AG10803 (cell line): ENCODE measurements at places on chromosomes 1 and 21.

- no peak for DNase-seq
Measured at GRCh38 chr1:15493869-15494390, 18.0 kb downstream of the CELA2B start.

DNA sequence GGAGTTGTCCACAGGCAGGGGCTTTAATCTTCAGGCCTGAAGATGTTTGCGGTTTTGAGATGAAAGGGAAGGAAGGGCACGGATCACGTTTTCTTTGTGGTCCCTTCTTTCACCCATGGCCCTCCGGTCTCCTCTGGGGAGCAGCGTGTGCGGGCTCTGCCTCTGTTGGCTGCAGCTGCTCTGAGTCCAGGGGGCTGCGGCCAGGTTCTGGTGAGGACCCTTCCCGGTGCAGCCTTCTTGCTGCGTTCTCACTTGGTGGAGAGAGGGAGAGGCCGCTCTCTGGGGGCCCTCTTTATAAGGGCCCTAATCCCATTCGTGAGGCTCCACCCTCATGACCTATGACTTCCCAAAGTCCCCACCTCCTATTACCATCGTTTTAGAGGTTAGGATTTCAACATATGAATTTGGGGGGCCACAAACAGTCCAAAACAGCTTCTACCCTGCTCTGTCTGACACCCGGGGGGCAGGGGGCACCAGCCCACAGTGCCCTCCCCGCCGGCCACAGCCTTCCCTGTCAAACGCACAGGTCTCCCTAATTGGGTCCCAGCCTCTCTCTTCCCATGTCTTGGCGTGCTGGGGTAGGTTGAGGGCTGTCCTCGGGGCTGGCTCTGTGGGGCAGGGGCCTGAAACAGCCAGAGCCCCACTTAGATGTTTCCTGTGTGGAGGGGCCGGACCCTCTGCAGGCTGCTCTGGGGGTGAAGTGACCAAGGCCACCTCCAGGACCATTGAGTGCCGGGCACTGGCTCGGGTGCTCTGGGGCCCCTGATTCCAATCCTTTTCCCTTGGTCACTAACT lies 100.1 kb upstream of the C1orf174 start:
- DNase-seq, result no peak

GRCh38 chr1:150567341-150567716 lies 12.1 kb downstream of the MCL1 start:
- DNase-seq, result peak; percentile 54

GRCh38 chr1:21899987-21900386 lies 37.1 kb downstream of the HSPG2 start:
- DNase-seq, result no peak

- peak; percentile 89 for DNase-seq
Measured at GRCh38 chr1:214967865-214968575, 114.5 kb upstream of the KCNK2 start.

DNA sequence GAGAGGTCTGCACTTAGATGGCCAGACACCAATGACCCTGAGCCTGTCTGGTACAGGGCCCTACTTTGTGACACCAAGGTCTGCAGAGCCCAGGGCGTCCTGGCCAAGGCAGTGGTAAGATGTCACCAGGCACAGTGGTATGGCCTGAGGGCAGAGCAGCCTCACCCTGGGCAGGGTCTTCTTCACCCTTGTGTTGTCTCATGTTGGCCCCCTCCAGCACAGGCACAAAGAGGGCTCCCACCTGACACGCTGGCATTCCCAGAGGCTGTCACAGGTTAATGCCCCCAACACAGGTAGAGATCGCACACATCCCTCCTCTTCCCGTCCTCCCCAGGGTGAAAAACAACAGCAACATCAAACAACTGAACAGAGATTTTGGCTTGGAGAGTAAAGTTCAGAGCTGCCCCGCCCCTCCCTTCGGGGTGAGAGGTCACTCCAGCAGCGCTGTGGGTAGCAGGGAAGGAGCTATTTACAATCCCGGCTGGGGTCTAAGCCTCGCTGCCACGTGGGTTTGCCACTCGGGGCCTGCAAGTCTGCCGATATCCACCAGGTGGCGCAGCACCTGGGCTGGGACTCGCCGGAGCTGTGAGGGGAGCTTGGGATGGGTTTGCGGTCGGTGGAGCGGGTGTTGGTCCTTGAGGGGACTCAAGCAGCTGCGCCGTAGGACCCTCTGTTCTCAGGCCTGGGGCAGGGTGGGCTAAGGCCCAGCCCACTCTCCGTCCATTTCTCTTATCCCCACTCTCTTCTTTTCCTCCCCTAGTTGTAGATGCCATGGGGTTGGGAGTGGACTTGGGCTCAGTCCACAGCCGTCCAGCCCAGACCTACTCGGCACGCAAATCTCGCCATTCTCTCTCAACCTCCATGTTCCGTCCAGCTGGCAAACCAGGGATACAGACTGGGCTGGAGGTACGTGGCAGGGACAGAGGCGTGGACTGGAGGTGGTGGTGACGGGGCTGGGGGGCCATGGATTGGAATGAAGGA lies 12.7 kb downstream of the EFNA3 start:
- DNase-seq, result peak; percentile 38

GRCh38 chr1:169891539-169891885 lies 2.2 kb downstream of the SCYL3 start:
- no peak for DNase-seq

DNA sequence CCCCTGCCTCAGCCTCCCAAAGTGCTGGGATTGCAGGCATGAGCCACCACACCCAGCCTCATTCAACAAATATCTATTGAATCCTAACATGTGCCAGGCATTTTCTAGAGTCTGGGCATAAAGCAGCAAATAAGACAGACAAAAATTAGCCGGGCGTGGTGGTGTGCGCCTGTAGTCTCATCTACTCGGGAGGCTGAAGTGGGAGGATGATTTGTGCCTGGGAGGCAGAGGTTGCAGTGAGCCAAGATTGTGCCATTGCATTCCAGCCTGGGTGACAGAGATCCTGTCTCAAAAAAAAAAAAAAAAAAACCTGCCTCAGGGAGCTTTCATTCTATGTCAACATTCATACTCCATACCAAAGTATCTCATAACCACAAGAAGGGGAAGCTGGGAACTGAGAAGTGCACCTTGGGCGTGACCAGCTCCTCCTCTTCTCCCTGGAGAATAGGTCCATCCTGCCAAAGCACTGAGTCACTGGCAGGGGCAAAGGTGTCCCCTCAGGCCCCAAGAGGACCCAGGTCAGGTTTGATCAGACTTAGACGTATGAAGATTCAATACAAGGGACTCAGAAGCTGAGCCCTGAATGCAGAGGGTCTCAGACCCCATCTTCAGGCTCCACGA lies 36.8 kb upstream of the PPP1R15B start:
- DNase-seq, result no peak

DNA sequence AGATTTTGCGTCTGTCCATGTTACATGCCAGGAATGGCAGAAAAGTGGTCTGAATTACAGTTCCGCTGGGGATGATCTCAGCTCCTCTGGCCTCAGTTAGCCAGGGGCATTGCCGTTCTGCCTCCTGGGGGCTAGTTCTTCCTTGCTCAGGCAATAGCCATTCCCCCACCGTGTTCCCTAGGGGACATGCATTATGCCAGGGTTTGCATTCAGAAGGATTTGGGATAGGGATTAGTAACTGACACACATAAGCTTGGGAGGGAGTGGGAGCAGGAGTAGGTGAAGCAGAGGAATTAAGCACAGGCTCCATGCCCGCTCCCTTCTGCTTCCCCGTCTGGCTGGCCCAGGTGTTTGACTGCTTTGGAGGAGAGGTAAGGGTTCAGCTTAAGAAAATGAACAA lies 12.7 kb downstream of the LRRC71 start:
- DNase-seq, result no peak

GRCh38 chr1:64482720-64483119 lies 12.8 kb downstream of the CACHD1 start:
- peak; percentile 20 for DNase-seq

DNA sequence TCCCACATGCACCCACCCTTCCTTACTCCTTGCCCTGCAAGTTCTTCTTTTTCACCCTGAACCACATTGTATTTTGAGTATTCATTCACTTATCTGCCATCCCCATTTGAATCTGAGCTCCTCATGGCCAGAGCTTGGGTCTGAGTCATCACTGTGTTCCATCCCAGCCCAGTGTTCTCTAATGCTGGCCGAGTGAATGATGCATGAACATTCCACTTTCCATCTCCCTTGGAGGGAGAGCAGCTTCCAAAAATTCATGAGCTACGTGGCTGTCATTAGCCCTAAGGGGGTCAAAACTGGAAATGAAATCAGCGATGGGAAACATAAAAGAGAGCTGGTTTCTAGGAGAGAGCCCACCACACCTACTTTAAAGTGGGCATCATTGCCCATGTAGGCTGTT lies 187.0 kb upstream of the USP24 start:
- DNase-seq, result peak; percentile 72

GRCh38 chr1:172125812-172126430 lies 284.6 kb downstream of the DNM3 start:
- no peak for DNase-seq

- no peak for DNase-seq
Measured at GRCh38 chr1:67306547-67306946, 1.1 kb upstream of the IL12RB2 start.

- no peak for DNase-seq
Measured at GRCh38 chr1:111843177-111843576, 87.5 kb downstream of the DDX20 start.
